Stimulated activated naive CD4-positive, alpha-beta T cell treated with Interleukin-2 at 50 U/mL for 16 hours (primary cell): ENCODE measurements at places on chromosomes 3 and 15.
A peak's percentile ranks its signal among the peaks of the same experiment; 100 is the strongest.

- no peak for DNase-seq
Observed at GRCh38 chr3:14506626-14507304, 33.4 kb downstream of the GRIP2 start.

DNA sequence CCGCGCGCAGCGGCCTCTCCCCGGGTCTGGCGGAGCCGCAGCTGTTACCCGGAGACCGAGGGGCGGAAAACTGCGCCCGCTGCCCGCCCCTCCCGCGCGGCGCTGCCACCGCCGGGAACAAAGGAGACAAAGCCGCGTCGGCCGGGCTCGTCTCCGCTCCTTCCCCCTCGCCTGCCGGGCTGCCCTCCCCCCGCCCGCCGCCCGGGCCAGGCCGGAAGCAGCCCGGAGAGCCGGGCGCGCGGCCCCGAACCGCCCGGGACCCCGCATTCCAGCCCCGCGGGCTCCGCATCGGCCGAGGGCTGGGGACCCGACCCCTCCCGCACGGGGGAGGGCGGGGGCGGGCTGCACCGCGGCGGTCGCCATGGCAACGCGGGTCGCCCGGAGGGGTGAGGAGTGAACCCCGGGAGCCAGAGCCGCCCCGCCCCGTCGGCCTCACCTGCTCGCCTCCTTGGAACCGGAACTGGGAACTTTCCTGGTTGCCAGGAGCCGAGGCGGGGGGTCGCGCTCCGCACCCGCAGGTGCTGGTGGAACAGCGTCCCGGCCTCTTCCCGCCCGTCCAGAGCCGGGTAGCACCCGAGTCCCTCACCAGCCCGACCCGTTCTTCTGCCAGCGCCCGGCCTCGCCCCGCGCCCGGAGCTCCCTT, 448 bp downstream of the PLXNB1 start:
- peak; percentile 50 for DNase-seq

GRCh38 chr3:40628984-40629383, 104.2 kb downstream of the ZNF621 start:
- no peak for DNase-seq

DNA sequence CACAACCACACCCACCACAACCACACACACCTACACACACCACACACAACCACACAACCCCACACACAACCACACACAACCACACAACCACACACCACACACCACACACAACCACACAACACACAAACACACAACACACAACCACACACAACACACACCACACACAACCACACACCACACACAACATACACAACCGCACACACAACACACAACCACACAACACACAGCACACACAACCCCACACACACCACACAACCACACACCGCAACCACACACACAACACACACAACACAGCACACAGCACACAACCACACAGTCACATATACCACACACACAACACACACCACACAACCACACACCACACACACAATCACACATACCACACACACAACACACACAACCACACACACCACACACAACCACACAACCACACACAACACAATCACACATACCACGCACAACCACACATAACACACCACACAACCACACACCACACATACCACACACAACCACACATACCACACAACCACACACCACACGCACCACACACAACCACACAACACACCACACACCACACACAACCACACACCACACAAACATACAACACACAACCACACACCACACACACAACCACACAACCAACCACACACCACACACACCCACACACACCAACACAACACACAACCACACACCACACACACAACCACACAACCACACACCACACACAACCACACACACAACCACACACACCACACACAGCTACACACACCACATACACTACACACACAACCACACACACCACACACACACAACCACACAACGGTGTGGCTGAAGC, 23.7 kb downstream of the CPN2 start:
- DNase-seq, result no peak

- DNase-seq, result no peak
Observed at GRCh38 chr15:83310521-83311456, 26.3 kb upstream of the BNC1 start.

GRCh38 chr15:64571857-64572291, 111.5 kb downstream of the ZNF609 start:
- no peak for DNase-seq

GRCh38 chr3:152277198-152277597, 8.5 kb downstream of the MBNL1 start:
- DNase-seq, result no peak

- no peak for DNase-seq
Observed at GRCh38 chr3:197748597-197749314, 927 bp upstream of the FYTTD1 start.

DNA sequence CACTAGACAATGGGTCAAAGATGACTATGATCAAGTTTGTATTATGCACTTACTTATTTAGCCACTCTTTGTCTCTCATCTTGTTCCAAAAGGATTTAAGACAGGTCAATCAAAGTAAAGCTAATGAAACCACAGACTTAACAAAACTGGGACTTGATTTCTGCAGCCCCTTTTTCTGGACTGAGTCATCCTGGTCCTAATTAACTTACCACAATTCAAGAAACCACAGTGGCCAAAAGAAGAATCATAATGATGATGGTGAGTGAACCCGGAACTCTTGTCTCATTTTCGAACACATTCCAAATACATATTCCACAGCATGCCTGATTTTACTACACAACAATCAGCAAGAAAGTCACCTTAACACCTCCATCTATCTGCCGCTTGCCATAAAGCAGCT, 1333.0 kb downstream of the ROBO1 start:
- DNase-seq, result no peak

GRCh38 chr3:52408466-52408865, 36.4 kb downstream of the SEMA3G start:
- no peak for DNase-seq

DNA sequence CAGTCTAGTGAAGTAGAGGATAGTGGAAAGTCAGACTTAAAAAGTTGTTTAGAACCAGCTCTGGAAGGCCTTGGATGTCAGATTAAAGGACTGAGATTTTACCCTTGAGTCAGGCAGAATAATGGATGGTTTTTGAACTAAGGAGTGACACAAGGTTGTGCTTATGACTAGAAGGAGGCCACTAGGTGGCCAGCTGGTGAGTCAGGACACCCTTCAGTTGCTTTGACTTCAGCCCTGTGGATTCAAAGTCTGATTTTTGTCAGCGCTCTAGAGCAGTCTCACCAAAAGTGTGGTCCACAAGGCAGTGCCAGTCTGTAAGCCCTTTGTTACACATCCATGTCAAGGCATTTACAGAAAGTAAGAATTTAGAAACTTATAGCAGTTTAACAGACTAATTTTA, 3.8 kb upstream of the GABPB1 start:
- DNase-seq, result no peak

DNA sequence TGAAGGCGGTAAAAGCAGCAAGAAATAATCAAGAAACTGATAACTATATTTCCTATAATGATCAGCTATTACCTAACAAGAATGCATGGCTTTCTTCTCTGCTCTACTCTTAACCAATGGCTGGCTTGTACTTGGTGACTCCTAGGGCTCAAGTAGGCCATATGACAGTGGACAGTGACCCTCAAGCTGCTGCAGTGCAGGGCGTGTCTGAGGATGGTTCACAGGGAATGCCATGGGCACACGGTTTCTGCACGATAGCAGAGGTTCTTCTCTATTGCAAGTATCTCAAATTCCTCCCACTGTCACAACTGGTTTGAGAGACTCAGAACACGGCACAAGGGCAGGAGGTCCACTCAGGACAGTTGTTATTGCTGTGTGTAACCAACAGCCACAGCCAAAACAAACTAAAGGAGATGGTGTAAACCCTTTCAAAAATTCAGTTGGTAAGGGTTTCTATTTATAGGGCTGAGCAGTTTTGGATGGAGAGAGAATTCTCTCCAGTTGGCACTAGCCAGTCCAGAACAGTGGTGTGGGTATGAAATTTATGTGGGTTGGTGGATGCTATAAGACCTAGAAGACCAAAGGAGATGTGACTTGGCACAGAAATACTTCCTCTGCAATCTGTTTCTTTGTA, 103.2 kb upstream of the ST8SIA2 start:
- no peak for DNase-seq

DNA sequence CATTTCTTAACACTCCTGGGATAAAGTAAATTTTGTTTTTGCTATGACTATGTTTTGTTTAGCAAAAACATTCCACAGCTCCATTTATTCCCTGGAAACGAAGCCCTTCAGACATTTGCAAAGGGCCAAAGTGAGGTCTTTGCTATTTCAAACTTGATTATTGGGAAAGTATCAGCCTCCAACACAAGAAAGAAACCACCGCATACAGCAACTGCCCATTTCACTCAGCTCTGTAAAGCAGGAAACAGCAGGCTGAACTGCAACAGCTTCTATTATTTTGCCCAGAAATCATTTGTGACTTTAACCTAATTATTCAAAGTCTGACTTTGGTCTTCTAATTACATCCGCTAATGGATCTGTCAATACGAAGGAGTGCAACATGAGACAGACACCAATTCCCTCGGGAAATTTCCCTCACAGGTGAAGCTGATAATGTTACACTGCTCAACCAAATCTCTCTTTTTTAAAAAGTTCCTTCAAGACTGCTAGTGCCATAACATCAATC, 72.1 kb downstream of the RFTN1 start:
- no peak for DNase-seq

- no peak for DNase-seq
Observed at GRCh38 chr15:65192016-65192415, 6.9 kb upstream of the CLPX start.

GRCh38 chr3:150117076-150117475, 146.4 kb upstream of the PFN2 start:
- no peak for DNase-seq

GRCh38 chr3:100796556-100796955, 87.3 kb downstream of the TFG start:
- no peak for DNase-seq

GRCh38 chr15:73504885-73505284, 61.9 kb downstream of the REC114 start:
- no peak for DNase-seq

DNA sequence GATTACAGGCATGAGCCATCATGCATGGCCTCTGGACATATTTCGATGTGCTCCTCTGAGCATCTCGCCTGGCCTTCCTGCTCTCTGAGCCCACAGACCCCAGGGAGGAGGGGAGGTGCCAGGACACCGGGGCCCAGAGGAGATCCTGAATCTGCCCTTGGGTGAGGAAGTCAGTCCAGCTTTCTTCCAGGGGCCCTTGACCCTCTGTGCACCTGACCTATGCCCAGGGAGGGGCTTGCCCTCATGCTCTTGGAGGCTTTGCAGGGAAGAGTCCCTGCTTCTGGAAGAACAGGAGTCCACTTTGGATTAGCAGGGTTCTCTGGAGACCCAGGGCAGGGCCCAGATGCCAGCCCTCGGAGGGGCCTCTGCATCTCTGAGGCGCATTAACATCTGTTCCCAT, 1.4 kb downstream of the ACSBG1 start:
- no peak for DNase-seq

GRCh38 chr3:188257384-188258026, 103.5 kb downstream of the LPP start:
- DNase-seq, result no peak

DNA sequence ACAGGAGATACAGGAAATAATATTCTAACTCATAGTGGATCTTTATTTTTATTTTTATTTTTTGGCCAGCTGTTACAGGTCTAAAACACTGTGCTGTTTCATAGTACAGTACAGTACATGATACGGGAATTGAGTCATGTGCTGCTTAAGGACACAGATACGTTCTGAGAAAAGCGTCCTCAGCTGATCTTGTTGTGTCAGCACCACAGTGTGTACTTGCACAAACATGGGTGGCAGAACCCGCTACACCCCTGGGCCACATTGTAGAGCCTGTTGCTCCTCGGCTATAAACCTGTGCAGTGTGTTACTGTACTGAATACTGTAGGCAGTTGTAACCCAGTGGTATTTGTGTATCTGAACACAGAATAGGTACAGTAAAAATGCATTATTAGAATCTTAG, 183.4 kb downstream of the OR4M2 start:
- DNase-seq, result no peak

DNA sequence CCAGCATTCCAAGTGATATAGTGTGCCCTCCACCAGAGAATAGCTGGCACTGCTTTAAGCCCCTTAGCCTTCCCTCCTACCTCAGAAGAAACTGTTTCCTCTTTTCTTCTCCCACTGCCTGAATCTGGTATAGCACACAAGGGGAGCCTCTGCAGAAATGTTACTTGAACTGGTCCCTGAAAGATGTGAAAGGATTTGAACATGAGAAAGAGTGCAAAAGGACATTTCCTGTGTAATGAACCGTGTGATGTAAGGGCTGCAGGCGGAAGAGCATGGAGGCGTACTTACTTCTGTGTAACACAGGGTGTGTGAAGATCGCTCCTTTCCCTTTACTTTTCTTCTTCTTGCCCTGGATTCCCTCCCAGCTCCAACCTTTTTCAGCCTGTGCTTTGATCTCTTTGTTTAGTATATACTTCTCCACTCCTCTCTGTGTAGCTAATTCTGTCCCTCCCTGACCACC, 8.4 kb downstream of the TMOD3 start:
- DNase-seq, result no peak

DNA sequence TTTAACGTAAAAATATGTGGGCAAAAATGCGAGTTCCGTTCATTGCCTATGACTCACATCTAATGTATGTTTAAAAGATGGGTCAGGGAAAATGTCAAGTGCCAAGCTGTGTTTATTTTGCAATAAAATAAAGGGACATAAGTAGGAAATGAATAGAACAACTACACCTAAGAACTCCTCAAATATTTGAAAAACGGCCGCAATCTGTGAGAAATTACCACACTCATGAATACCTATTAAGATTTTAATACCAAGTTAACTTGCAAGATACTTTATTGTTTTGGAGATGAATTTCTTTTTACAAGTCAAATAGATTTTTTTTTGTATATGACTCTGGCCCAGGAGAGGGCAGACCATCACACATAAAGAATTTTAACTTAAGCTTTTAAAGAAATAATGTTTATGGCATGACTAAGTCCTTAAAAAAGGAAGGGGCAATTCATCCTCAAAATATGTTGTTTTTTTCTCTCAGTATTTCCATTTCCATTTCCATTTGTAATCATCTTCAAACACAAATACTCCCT, 152.7 kb downstream of the SUCNR1 start:
- no peak for DNase-seq

DNA sequence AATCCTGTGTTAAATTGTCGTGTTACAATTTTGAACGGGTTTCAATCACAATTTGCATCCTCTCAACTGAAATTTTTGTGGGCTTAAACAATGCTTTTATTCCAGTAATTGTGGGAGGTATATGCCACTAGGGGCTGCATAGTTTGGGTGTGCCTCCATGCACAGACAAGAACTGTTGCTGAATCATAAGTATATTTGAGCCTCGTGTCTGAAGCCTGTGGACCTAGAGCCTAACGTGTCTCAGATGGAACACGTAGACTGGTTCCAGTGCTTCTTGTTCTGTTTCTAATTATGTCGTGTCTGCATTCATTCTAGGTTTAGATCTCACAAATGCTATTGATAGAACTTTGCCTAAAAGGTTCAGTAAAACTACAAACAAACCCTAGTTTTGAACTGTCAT, 363.4 kb downstream of the RBMS3 start:
- DNase-seq, result no peak

- DNase-seq, result peak; percentile 27
Observed at GRCh38 chr3:141379250-141379966, 11.1 kb downstream of the ZBTB38 start.
